ENCODE measurements at places on chromosomes 5 and 9.

- DNase-seq: no peak
Observed at GRCh38 chr5:10826971-10827370, 65.9 kb upstream of the DAP start.

- no peak for DNase-seq
Observed at GRCh38 chr5:141841378-141842180, 36.6 kb downstream of the PCDH1 start.

DNA sequence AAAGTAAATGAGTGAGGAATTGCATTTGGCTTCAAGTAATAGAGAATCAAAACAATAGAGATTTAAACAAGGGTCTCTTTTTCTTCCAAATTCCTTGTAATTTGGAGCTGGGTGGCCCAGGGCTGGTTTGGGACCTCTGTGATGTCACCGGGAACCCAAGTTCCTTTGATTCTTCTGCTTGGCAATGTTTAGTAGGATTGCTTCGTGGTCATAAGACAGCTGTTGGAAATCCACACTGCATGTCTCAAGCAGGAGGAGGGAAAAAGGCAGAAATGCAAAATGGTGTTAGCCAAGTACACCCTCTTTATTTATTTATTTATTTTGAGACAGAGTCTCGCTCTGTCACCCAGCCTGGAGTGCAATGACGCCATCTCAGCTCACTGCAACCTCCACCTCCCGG, 72.6 kb upstream of the IL12B start:
- no peak for DNase-seq

GRCh38 chr5:53084546-53085255, 24.9 kb downstream of the MOCS2 start:
- no peak for DNase-seq

Measured in NCI-H748 treated with DMSO at 0.1 percent for 48 hours (cell line).